ENCODE measurements at places on chromosomes 5 and 9.

- DNase-seq = no peak
Measured at GRCh38 chr5:155004138-155004744, 9.3 kb upstream of the KIF4B start.

GRCh38 chr5:12870872-12871539 lies 966.8 kb upstream of the CTNND2 start:
- no peak for DNase-seq

GRCh38 chr5:16061163-16061562 lies 118.4 kb downstream of the MARCHF11 start:
- no peak for DNase-seq

GRCh38 chr9:87464110-87464991 lies 33.3 kb upstream of the DAPK1 start:
- no peak for DNase-seq

DNA sequence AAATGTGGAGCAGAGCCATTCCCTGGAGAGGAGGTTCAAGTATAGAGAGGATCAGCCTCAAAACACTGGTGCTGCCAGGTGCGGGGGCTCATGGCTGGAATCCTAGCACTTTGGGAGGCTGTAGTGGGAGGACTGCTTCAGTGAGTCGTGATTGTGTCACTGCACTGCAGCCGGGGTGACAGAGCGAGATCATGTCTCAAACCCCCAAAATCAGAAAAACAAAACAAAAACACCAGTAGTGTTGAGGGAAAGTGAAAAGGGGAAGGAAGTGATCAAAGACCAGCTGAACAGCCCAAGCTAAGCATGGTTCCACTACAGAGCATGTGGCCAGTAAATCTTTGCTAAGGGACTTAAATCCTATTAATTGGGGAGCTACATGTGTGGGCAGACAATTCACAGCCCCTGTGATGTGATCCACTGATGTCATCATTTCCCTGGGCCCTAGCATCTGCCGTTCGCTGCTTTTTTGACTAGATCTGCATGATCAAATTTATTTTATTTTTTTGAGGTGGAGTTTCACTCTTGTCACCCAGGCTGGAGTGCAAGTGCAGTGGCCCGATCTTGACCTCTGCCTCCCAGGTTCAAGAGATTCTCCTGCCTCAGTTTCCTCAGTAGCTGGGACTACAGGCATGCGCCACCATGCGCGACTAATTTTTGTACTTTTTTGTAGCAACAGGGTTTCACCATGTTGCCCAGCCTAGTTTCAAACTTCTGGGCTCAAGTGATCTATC lies 2.7 kb upstream of the PCBD2 start:
- DNase-seq = no peak

All from colonic mucosa (tissue), 4 donors.